Activated CD4-positive, alpha-beta memory T cell treated with anti-CD3 and anti-CD28 coated beads, Interleukin-2, amount 10 ng/mL, durations not matched to agents 7 days and 5 days (primary cell): ENCODE measurements at places on chromosomes 1 and 21. TPM values are rescaled to one million over a fixed set of nuclear protein-coding genes. Genes with fewer than 3 reads are reported as not detected.

- peaks cover 35% of the 10 kb centered on the region for H3K4me1 ChIP-seq
- no peaks in the 10 kb centered on the region for H3K27me3 ChIP-seq
- no peak for DNase-seq
- H3K36me3 ChIP-seq = peaks cover 47% of the 10 kb centered on the region
Observed at GRCh38 chr1:40268211-40268610, 10.2 kb downstream of the ZMPSTE24 start.

DNA sequence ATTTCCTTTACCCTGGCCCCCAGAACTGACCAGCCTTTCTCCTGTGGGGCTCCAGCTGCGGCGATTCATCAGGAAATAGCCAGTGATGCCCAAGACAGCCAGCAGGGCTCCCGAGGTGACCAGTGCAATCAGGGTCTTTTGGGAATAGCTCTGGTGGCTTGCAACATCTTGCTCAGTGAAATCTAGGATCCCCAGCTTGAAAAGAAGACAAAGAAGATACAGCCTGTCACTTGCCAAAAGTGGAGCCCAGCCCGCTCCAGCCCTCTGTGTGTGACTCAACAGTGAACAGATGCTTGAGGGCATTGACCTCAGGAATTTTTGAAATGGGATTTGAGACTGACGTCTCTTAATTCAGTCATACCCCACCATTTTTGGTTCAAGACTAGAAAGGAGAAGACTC lies 22.3 kb downstream of the CD34 start:
- H3K27ac ChIP-seq = no peak overlapping the region
- peaks cover 6% of the 10 kb centered on the region for H3K27me3 ChIP-seq
- DNase-seq = no peak
- H3K4me1 ChIP-seq = peaks cover 22% of the 10 kb centered on the region
- no peaks in the 10 kb centered on the region for H3K36me3 ChIP-seq

AJAP1 gene
- not detected for total RNA-seq

GRCh38 chr21:39079617-39080016 lies 103.6 kb downstream of the PSMG1 start:
- H3K27me3 ChIP-seq = peaks cover 9% of the 10 kb centered on the region
- DNase-seq = no peak
- H3K36me3 ChIP-seq = no peaks in the 10 kb centered on the region
- no peaks in the 10 kb centered on the region for H3K4me1 ChIP-seq
- no peak overlapping the region for H3K4me3 ChIP-seq

DNA sequence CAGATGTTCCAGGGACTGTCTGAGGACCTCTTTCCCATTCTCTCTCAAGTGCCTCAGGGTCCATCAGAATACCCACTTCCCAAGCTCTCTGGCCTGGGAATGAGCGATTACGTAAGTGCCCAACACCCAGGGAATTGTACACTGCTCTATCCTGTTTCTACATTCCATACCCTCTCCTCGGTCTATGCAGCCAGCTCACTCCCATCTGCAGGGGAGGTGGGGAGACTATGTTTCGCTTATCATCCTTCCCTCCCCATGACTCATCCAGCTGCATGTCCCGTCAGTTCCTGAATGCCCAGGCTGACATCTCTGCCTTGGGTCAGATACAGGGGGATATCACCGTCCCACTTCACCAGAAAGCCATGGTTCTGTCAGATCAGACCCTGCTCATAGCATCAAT lies 34.5 kb upstream of the CD1D start:
- peaks cover 2% of the 10 kb centered on the region for H3K27me3 ChIP-seq
- no peak for DNase-seq
- no peak overlapping the region for H3K27ac ChIP-seq
- no peak overlapping the region for H3K4me3 ChIP-seq
- no peaks in the 10 kb centered on the region for H3K36me3 ChIP-seq

DNA sequence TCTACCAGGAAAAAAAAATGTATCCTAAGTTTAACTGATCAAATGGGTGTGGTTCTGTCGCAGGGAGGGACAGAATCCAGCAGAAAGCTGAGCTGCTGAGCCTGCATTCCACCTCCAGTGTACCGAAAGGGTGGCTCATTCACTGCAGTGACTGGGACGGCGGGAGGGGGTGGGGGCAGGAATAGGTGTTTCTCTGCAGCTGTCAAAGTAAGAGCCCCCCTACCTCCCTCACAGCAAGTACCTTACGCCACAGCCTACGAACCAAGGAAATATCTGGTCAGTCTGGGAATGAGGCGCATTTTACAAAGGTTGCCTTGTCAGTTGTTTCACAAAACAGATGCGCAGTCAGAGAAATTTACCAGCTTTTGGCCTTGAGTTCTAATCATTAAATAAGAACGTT lies 1.7 kb downstream of the S100B start:
- no peaks in the 10 kb centered on the region for H3K27me3 ChIP-seq
- no peak overlapping the region for H3K4me3 ChIP-seq
- peaks cover 27% of the 10 kb centered on the region for H3K4me1 ChIP-seq
- no peak for DNase-seq
- no peaks in the 10 kb centered on the region for H3K36me3 ChIP-seq

- H3K4me1 ChIP-seq = peaks cover 64% of the 10 kb centered on the region
- DNase-seq = peak; percentile 91
- peak overlapping the region; percentile 91 for H3K4me3 ChIP-seq
- peaks cover 5% of the 10 kb centered on the region for H3K36me3 ChIP-seq
- H3K27me3 ChIP-seq = no peaks in the 10 kb centered on the region
Observed at GRCh38 chr1:225467193-225468020, 39.6 kb upstream of the LBR start.

ITGB2 gene
- total RNA-seq = 631 TPM

DNA sequence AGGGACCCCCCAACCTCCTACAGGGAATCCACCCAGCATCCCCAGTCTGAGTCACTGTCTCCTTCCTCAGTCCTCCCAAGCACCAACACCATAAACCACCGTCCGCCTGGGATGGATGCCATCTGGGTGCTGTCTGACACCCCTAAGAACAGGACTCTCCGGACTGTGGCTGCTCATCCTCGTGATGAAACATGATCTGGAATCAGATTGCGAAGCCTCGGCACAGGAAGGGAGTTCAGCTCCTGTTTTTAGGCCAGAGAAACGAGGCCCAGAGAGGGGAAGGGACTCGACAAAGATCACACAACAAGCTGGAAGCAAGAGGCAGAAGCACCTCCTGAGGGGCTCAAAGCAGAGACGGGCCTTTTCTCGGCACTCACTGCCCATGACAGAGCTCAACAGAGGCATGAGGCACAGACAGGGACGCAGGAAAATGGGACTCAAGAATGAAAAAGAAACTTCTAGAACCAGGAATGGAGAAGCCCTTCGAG lies 8.4 kb downstream of the KCNN3 start:
- no peak for DNase-seq
- H3K4me3 ChIP-seq = no peak overlapping the region
- peaks cover 23% of the 10 kb centered on the region for H3K27me3 ChIP-seq
- no peak overlapping the region for H3K27ac ChIP-seq
- no peaks in the 10 kb centered on the region for H3K36me3 ChIP-seq

RGSL1 gene
- total RNA-seq = not detected

DNA sequence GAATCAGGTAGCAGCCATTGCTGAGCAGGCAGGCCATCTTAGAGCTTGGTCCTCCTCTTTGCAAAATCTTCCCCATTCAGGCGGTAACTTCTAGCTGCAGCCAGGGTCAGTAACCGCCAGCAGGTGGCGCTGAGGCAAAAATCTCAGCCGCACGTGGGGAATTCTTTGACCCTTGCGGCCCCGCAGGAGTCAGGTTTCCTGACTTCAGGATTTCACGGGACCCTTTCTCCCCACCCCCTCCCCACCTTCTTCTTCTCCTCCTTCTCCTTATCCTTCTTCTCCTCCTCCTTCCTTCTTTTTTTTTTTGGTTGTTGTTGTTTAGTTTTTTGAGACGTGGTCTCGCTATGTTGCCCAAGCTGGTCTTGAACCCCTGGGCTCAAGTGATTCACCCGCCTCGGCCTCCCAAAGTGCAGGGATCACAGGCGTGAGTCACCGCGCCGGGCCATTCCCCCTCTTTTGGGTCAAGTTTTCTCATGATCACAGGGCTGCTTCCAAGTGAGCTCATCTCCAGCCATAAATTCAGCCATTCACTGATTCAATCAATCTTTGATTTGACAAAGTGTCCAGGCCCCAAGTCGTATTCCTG lies 33.4 kb upstream of the TENT5B start:
- no peaks in the 10 kb centered on the region for H3K27me3 ChIP-seq
- H3K36me3 ChIP-seq = no peaks in the 10 kb centered on the region
- peaks cover 24% of the 10 kb centered on the region for H3K4me1 ChIP-seq
- peak; percentile 71 for DNase-seq
